Spinal cord (tissue), 10 donors: ENCODE measurements at places on chromosomes 13 and 19. TPM values are rescaled to one million over a fixed set of nuclear protein-coding genes. Genes with fewer than 3 reads are reported as not detected.

DNA sequence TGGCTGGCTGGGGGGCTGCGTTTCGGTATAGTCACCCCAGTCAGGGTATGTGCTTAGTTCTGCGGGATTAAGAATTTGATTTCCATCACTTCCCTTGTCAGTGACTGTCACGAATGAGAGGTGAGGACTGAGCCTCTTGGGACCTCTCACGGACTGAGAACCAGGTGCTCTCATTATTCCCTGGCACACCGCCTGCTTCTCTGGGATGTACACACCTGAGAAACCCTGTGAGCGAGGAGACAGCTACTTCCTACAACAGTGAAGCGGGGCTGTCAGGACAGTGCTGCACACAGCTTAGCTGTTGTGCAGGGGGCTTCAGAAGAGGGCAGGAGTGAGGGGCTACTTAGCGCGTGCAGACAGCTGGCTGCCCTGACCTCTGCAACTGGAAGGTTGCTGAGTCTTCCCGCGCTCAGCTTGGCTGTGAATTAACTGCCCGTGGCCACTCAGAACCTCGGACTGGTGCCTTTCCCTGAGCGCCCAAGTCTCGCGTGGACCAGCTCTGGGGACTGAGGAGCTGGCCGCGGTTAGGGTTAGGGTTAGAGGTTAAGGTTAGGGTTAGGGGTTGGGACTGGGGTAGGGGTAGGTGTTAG, 65.3 kb upstream of the MCF2L start:
- no peaks in the 10 kb centered on the region for H3K27me3 ChIP-seq
- DNase-seq = no peak
- H3K27ac ChIP-seq = no peak overlapping the region
- H3K36me3 ChIP-seq = peaks cover 13% of the 10 kb centered on the region

Gene ZNF726
- polyA plus RNA-seq = 8.4 TPM

Gene CYP2A7
- 0.78 TPM for polyA plus RNA-seq

Gene EDNRB
- 185 TPM for polyA plus RNA-seq

Gene TMEM150B
- polyA plus RNA-seq = 0.52 TPM

Gene ZSCAN1
- 14.9 TPM for polyA plus RNA-seq

Gene SPPL2B
- polyA plus RNA-seq = 140 TPM

Gene MBD3L1
- polyA plus RNA-seq = not detected
